ENCODE measurements at places on chromosomes 3 and 15.

- DNase-seq = no peak
Observed at GRCh38 chr3:129402616-129403015, 25.8 kb downstream of the EFCAB12 start.

DNA sequence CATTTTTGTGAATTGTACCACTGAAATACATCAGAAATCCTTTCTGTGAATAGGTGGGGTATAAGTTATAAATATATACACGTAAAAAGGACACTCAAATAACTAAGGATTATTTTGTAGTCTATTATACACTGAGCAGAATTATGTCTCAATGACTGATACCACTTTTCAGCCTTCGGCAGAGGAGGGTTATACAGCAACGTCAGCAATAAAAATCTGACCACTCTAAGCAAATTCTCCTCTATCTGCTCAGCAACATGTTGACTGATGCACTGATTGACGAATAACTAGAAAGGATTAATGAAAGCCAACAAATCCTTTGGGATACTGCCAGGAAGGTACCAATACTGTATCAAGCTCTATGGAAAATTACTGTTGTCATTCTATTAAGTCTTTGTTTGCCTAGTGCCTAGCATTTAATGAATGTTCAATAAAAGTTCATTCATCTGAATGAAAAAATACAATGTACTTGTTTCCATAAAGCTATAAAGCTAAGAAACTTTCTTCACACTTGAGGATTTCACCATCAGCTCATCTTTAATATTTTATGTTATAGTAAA, 5.2 kb downstream of the ARPP19 start:
- DNase-seq = no peak

DNA sequence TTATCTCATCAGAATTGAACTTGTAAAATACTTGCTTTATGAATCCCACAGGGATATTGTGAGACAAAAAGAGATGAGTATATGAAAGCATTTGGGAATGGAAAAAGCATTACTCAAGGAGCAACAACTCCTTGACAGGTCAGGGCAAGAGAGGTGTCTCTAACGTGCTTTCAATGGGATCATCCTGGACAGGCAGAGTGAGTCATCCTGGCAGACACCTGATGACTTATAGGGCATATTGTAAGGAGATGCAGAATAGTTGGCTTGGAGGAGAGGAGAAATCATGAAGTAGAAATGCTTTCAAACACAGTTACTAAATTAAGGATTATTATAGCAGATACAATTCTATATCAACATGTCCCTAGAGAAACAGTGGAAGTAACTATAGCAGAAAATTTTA, 71.9 kb upstream of the THSD4 start:
- no peak for DNase-seq

- no peak for DNase-seq
Observed at GRCh38 chr15:75836959-75837334, 6.3 kb upstream of the UBE2Q2 start.

DNA sequence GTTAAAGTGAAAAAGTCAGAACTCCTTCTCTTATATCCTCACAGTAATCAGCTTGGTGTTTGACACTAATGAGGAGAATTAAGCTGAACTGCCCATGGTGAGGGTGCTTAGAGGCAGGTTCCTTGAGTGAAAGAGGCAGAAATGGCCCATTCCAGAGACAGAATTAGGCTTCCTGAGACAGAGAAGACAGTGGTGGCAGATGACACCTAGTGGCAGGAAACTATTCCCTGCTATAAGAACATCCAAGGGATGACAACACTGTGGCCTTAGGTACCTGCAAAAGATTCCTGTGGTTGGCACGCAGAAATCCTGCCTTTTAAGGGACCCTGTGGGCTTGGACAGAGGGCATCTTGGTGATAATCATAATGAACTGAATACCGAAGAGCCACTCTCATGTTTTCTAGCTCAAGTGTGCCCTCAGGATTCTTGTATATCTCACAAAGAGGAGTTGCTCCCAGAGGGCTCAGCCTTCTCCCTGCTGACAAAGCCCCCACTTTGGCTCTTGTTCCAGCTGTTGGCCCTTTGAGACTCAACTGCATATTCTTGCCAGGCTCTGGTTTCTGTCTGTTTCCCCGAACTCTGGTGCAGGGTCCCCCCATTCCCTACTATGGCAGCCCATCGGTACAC, 56.0 kb downstream of the KBTBD12 start:
- no peak for DNase-seq

GRCh38 chr3:49732597-49732996, 8.8 kb upstream of the GMPPB start:
- DNase-seq = no peak

GRCh38 chr3:65935724-65936123, 103.0 kb downstream of the MAGI1 start:
- no peak for DNase-seq

- DNase-seq = no peak
Observed at GRCh38 chr15:84681831-84682230, 23.8 kb upstream of the NMB start.

DNA sequence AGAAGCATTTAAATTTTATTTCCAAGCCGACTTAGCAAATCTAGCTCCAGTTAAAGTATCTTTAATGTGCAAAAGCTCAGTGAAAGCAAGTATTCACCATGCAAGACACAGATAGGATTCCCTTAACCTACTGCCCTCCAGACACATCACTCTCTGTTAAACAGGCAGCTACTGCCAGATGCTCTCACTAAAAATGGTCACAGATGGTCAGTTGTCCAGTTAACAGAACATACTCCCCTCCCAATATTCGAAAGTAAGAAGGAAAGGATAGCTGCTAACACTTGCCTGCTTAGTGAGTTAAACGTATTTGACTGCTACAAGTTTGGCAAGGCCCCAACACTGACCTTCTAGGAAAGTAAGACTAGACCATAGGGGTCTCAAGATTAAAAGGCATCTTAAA, 73.7 kb downstream of the PRTG start:
- no peak for DNase-seq

DNA sequence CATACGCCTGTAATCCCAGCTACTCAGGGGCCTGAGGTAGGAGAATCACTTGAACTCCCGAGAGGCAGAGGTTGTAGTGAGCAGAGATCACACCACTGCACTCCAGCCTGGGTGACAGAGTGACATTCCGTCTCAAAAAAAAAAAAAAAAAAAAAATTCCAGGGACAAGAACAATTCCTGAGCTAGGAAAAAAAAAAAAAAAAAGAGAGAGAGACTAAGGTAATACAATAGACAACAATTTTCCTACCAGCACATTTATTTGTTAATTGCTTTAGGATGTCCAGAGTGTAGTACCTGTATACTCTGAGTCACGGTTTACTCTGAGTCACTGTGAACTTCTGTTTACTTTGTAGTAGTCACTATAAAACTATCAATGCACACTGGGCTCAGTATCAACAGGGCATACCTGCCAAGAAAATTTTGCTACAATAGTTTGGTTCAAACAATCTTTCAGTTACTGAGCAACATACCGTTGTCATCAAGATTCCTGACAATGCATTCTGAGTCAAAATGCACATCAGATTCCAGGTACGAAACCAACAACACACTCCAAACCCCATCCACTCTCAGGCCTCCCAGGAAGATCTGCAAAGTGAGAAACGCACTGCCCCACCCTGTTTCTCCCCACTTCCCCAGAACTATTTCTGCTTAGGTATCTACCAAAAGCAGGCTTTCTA, 28.3 kb downstream of the IGF2BP2 start:
- no peak for DNase-seq

DNA sequence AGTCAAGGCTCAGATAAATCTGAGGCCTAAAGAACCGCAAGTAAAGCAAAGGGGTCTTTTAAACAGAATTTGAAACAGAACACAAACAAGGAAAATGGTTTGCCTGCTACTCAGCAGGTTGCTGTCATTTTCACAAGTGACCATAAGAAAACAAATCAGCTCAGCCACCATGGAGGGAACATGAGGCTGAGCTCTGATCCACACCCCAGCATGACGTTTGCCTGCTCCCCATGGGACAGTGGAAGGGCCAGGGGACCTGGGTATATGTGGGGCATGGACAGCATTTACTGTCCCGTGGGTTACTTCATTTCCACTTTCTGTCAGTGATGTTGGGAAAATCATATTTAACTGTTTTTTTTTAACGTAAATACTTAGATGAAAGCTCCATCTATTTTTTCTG, 371.2 kb downstream of the LRTM1 start:
- no peak for DNase-seq

DNA sequence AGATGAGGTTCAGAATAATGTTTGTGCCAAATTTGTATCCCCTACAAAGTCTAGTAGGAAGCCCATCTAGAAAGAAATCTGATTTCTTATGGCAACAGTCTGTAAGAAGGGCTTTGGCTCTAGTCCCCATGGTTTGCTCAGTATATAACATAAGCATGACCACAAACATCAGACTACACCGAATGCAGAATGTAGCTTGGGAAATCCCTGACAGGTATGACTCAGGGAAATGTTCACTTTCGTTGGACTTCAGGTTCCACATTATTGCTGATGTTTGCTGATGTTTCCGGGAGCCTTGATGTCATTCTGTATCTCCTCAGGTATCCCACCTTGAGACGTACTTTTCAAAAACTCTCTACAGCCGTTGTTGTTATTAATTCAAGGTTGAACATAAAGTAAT, 304.4 kb upstream of the TGFBR2 start:
- no peak for DNase-seq

- no peak for DNase-seq
Observed at GRCh38 chr15:29631076-29632070, 190.9 kb downstream of the TJP1 start.

- DNase-seq = no peak
Observed at GRCh38 chr15:25089577-25089976, 134.8 kb downstream of the SNRPN start.

- DNase-seq = no peak
Observed at GRCh38 chr3:108862865-108863798, 40.5 kb downstream of the TRAT1 start.

- no peak for DNase-seq
Observed at GRCh38 chr3:148211725-148212124, 486.0 kb upstream of the AGTR1 start.

DNA sequence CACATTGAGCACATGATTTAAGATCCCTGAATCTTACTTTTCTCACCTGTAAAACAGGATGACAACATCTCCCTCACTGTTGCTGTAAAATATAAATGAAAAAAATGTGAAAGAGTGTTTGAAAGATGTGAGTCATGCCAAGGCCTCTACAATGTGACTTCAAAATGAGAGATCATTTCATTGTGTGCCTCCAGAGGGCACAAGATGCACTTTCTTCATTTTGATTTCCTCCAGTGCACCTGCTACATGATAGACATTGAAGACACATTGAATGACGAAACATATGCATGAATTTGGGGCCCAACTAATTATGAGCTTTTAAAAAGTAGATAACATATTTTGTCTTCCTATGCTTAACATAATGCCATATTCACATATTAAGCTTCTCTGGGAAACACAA, 170.3 kb downstream of the MOBP start:
- DNase-seq = no peak

DNA sequence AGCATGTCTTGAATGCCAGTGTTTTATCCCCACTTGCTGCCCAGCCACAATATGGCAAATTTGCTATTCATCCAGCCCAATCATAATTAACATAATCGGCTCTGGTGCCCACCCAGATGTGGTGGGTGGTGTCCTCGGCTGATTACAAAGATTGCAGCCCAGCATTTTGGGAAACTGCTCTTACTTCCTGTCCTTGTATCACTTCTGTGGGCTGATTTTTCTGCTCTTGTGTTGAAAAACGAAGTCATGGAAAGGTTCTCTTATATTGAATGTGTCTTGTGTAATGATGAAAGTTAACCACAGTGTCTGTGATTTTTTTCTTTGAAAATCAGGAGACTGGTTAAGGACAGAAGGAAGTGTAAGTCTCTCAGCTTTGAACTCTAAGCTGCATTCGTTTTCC, 141.7 kb downstream of the CACNA2D3 start:
- no peak for DNase-seq

DNA sequence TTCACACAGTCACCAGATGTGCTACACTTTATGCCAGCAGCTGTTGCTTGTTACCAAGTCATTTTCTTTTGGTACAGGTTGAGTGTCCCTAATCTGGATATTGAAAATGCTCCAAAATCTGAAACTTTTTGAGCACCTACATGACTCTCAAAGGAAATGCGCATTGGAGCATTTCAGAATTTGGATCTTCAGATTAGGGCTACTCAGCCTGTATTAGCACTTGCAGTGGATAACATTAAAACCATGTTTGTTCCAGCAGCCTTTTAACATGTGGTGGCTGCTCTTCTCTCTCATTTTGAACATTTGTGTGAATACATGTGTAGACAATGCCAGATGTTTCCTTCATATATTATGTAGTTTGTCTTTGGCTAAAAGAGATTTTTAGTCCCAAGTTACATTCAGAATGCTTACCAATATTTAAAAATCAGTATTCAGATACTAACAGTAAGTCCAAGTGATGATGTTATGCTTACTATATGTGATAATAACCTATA, 230.9 kb upstream of the UBE2E1 start:
- DNase-seq = no peak

Data from GOT3 (cell line).